ENCODE measurements at places on chromosomes 12 and 14.
A peak's percentile ranks its signal among the peaks of the same experiment; 100 is the strongest.

- DNase-seq, result peak; percentile 9
Observed at GRCh38 chr12:88113871-88114270, 28.0 kb downstream of the CEP290 start.

- peak; percentile 68 for DNase-seq
Observed at GRCh38 chr14:89618330-89618708, 201.3 kb upstream of the FOXN3 start.

DNA sequence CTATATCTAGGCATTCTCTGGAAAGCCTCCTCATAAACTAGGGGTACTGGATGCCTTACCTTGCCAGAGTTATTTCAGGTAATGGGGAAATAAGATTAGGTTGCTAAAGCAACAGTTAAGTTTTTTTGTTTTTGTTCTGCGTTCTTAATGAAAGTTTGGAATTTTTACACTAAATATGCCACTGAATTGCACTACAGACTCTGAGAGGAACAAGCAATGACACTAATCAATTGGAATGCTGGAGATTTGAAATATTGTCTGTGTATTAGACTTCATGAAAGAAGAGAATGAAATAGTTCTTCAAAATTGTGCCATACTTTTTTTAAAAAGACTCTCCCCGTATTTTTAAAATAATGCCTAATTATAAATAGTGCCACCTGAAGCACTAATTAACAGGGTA is 287.8 kb downstream of the NAV3 start:
- DNase-seq, result no peak

DNA sequence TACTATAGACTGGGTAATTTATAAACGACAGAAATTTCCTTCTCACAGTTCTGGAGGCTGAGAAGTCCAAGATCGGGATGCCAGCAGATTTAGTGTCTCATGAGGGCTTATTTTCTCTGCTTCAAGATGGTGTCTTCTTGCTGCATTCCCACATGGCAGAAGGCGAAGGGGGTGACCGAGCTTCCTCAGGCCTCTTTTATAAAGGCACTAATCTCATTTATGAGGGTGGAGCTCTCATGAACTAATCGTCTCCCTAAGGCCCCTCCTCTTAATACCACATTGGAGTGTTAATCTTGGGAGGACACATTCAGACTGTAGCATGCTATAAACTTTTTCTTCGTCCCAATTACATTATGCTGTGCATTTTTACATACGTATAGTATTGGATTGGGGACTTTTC is 200.4 kb upstream of the ARHGAP5 start:
- no peak for DNase-seq

- no peak for DNase-seq
Observed at GRCh38 chr12:20620261-20620660, 74.9 kb upstream of the SLCO1C1 start.

DNA sequence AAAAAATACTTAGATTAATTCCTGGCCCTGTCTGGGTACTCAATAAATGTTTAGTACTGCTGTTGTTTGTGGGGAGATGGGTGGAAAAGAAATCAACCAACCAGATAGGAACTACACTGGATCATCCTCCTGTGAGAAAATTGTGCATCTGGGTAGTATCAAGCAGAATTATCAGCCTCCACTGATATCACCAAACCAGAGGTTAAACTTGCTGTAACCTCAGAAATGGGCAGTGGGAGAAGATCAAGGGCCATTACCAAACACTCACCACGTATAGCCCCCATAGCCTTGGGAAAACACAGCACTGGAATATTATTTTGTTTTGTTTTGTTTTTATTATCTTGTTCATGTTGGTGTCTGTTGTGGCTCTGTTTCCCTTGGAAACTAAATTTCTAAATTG is 19.7 kb downstream of the VEZT start:
- DNase-seq, result peak; percentile 86

GRCh38 chr12:108817909-108818308 is 39.5 kb downstream of the SSH1 start:
- DNase-seq, result no peak

DNA sequence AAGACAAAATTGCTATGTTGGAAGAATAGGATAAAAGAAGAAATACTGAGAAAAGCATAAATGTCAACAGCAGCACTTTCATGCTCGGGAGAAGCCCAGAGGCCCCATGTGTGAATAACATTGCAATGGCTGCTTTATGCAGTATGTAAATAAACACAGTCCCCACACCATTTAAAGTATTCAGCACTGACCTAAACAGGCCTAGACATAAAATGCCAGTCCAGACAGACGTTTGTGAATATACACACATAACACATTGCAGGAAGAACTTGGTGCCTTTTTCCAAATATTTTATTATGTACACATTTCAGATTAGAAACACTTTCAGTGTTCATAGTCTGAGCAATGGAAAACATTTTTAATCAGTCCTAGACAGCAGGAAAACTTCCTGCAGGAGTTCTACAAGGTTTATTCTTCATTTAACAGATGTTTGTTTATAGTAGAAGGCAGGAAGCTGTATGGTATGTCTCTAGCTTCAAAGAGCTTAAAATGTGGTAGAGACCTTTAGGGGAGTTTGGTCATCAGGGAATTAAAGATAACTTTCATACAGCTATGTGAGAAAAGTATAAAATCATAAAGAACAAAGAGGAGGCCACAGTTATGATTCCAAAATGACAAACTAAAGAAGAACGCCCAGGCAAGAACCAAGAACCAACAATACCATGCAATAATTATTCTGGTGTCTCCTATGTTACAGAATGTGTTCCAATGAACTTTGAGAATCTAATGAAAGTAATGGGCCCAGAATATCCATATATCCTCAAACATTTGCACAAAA is 30.6 kb upstream of the SLC38A2 start:
- peak; percentile 79 for DNase-seq

- no peak for DNase-seq
Observed at GRCh38 chr12:41919526-41920261, 225.0 kb downstream of the GXYLT1 start.

DNA sequence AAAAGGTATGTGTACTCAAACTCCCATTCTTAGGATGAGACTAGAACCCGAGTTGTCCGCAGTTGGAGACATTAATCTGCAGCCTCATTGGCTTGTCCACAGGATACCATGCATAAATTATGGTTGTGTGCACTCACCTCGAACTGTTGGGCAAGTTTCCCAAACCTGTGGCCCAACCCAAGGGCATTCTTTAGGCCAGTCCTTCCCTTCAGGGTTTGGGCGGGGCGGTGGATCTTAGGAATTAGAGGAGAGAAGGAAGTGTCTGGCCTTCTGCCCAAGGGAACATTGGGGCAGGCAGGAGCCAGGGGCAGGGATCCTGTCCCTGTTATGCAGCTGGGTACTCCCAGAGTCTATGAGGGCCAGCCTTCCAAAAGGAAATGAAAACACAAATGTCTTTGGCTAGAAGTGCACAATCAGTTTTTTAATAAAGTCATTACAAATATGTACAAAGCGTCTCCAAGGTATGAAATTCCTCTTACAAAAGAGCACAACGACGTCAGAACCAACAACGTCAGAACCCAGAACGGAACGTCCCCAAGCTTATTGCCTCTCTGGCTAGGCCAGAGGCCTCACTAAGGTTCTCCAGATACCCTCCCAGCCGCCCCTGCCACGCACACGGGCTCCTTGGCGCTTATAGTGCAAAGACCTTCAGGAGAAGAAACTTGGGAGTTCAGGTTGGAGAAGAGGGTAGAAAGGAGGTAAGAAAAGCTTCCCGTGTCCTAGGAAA is 25.3 kb downstream of the HRK start:
- no peak for DNase-seq

GRCh38 chr12:89857652-89858274 is 149.1 kb upstream of the ATP2B1 start:
- DNase-seq, result no peak

DNA sequence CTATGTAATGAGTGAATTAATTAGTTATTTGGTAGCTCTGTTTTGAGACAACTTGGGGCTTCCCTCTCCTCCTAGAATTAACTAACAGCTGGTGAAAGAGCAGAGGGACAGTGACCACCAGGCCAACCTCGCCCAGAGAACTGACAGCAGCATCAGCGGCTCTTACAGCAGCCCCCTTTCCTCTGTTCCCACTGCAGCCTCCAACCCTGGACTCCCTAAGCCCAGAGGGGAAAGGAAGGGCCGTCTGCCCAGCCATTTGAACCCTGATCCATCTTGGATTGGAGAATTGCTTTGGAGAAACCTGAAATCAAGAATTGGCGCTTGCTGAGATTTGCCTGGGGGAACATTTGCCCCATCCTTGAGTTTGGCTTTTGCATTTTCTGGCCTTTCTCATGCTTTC is 45.5 kb downstream of the B4GALNT3 start:
- no peak for DNase-seq

- DNase-seq, result peak; percentile 92
Observed at GRCh38 chr12:50985322-50985721, 33.0 kb downstream of the HIGD1C start.

DNA sequence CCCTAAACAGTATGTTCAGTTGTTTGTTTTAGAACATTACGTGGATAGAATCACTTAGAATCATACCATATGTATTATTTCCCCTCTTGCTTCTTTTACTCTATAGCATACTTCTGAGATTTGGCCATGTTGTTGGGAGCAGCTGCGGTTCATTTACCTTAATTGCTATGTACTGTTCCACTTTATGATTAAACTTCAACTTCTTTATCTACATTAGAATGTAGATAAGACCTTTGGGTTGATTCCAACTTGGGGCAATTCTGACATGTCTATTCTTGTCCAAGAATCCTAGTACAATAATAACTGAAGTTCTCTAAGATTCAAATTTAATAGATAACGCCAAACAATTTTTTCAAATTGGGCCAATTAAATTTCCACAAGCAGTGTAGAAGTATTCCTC is 80.7 kb downstream of the GRIN2B start:
- DNase-seq, result no peak

- DNase-seq, result no peak
Observed at GRCh38 chr14:90508536-90509254, 111.9 kb downstream of the CALM1 start.

DNA sequence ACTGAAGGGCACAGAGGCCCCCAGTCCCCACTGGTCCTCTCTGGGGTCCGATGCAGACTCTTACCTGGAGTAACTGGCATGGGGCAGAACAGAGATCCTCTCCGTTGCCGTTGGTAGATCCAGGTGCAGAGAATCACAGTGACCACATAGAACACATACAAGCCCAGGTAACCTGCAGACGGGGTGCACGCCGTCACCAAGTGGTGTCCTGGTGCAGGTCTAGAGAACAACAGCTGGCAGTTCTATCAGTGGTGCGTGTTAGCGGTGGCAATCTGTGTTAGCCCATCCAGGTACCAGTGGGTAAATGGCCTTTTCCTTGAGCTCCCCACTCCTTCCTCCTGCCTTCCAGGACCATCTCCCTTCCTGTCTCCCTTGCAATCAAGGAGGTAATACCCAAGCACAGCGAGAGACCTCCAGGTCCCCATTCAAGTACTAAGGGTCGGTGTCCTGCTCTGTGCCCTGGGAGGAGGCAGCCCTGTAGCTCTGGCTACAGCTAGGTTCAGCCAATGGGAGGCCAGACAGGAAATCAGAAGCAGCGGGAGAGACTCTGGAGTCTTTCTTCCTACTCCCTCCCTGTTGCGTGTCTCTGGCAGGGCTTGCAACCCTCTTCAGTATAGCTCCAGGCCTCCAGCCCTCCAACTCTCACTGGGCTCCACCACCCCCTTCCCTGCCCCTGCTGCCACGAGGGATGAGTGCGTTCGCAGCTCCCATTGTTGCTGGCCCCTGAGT is 15.8 kb downstream of the SLC8B1 start:
- no peak for DNase-seq

DNA sequence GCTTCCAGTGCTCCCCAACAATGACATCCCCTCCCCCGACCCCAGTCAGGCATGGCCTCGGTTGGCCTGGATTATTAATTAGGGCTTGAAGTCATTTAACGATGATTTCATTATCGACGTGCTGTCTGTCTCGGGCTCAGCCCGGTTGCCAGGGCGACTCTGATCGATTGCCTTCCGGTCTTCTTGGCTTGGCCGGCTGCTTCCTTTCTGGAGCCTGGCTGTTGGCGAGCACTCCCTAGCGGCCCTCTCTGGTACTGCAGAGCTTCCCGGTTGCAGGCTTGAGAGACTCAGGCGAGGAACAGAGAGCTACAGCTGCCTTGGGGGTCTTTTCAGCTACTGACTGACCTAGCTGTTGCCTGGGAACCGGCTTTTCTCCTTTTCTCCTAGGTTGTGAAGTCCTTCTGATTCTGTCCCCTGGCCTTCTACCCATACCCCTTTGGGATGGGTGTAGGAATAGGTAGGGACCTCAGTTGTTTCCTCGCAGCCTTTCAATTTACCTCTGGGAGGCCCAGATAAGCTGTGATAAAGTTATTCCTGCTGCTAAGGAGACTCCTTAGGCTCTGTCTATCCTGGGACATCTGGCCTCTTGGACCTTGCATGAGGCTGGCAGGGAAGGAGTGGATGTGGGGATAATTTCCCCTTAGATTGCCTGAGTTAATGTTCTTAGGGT is 5.5 kb upstream of the CISTR start:
- DNase-seq, result peak; percentile 65

GRCh38 chr14:89672636-89673511 is 255.8 kb upstream of the FOXN3 start:
- peak; percentile 9 for DNase-seq

DNA sequence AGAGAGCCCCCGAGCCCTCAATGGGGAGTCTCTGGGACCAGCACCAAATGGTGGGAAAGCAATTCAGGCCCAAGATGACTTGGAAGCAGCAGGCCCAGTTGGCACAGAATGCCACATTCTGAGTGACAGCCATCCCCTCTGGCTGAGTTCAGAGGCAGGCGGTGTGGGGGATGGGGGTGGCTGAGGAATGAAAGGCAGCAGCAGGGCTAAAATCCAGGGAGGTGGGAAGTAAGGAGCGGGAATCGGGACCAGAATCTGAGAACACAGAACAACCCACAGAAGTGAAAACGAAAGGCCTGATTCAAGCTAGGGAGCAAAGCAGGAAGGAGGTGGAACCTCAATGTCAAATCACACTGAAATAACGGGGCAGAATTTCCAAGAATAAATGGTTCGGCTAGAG is 171.2 kb downstream of the CALM1 start:
- no peak for DNase-seq

- DNase-seq, result no peak
Observed at GRCh38 chr14:89589400-89590118, 172.5 kb upstream of the FOXN3 start.

GRCh38 chr12:108594-108993 is 42.0 kb downstream of the IQSEC3 start:
- DNase-seq, result no peak

DNA sequence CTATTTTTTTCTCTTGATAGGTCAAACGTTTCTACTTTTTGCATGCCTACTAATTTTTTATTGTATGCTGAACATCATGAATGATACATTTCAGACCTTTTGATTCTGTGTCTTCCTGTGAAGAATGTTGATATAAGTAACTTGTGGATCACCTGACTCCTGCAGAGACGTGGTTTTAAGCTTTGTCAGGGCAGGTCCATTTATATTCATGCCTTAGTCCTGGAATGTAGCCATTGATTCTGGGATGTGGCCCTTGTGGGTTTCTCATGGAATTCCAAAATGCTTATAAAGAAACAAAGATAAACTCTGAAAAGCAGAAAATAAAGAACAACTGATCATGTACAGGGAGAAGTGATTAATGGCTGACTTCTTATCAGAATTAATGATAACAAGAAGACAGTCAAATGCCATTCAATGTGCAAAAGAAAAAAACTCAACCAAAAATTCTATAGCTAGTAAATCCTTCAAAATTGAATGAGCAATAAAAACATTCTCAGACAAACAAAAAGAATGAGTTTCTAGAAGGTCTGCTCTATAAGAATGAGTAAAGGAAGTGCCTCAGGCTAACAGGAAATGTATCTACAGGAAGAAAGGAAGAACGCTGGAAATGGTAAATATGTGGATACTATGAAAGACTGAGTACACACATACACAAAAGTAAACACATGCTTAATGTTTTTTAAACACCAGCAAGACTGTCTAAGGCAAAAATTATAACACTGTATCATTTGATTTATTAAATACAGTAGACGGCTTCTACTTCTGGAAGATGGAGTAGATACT is 284.8 kb upstream of the DIO3 start:
- DNase-seq, result no peak

Data from mesenchymal stem cell (in vitro differentiated cells and primary cell).